Trophoblast cell (in vitro differentiated cells and primary cell): ENCODE measurements at places on chromosomes 5 and 9.
A peak's percentile ranks its signal among the peaks of the same experiment; 100 is the strongest.

DNA sequence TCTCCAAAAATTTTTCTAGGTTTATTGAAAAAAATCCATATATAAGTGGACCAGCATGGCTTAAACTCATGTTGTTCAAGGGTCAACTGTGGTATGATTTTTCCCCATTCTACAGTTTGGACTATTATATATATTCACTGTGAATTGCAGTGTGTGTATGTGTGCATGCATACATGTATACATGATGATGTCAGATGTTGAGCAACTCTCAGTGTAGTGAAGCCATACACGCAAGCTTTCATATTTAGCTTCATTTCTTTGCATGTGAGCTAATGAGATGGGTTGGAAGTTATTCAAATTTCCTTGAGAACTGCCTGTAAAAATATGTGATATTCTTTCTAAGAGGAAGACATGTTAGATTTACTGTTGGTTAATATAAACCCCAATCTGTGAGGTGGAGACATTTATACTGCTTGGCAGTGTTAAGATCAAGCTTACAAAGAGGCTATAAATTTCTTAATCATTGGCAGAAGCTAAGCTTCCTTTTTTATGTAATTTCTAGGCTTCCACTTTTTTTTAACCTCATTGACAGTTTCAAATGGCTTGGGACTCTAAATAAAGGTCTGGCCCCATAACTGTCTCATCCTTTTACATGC, 134.8 kb downstream of the GABRG2 start:
- no peak for DNase-seq
- H3K36me3 ChIP-seq = no peaks in the 10 kb centered on the region
- no peaks in the 10 kb centered on the region for H3K27me3 ChIP-seq
- no peak overlapping the region for H3K27ac ChIP-seq
- no peaks in the 10 kb centered on the region for H3K4me1 ChIP-seq

DNA sequence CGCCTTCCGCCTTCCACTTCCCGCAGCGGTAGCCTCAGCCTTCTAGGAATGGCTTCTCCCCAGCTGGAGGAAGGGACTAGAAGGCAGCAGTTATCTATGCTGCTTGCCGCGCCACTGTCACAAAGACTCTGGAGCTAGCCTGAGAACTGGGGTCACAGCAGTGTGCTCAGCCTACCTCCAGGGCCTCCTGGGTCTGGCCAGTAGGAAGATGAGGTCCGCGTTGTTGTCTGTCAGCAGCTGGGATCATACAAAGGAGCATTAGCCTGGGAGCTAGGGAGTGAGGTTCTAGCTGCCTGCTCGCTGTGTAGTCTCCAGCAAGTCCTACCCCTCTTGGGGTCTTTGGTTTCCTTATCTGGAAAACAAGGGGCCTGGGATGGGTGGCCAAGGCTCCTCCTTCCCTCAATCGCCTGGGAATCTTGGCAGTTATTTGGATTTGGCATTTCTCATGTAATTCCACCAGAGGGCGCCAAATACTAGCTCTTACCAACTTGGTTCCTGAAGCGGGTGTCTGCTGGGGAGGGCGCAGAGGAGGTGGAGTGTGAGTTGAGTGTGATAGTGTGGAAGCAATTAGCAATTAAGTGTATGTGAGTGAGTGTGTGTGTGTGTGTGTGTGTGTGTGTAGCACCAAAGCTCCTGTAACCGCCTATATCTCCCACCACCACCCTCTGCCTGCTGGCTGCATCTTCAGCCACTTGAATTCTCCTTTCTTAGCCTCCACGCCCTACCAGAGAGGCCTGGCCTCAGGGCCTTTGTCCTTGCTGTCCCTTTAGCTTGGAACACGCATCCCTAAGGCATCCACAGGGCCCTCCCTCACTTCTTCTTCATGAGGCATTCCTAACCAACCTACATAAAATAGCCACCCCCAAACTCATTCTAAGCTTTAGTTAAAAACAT, 97.1 kb downstream of the ENTREP1 start:
- no peaks in the 10 kb centered on the region for H3K4me1 ChIP-seq
- peak; percentile 45 for DNase-seq
- H3K27ac ChIP-seq = no peak overlapping the region
- no peaks in the 10 kb centered on the region for H3K27me3 ChIP-seq

DNA sequence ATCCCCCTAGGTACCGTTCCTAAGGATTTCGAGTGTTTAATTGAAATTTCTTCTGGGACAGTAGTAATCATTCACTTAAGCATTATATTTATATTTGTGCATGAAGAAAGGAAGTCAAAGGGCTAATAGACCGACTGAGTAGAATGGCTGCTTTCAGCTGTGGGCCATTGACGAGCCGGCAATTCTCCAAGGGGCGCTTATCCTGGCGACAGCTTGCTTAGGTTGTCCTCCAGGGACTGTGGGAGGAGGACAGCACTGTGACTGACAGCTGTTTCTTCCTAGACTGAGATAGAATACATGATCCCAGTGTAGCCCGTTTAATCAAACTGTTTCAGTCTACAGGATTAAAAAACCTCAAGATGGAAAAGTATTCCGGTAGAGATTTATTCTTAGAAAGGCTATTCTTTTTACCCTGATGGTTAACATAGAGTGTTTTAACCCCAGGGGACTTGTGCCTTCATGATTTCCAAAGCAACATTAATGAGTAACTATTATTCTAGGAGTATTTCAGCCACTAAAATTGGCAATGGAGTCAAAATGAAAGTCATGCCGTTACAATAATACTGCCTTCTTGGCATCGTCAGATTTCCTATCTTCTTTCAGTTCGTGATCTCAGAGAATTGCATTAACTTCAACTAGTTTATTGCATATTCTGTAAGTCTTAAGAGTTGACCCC, 943.1 kb upstream of the WWC1 start:
- H3K27ac ChIP-seq = no peak overlapping the region
- H3K4me3 ChIP-seq = no peak overlapping the region
- no peaks in the 10 kb centered on the region for H3K36me3 ChIP-seq

DNA sequence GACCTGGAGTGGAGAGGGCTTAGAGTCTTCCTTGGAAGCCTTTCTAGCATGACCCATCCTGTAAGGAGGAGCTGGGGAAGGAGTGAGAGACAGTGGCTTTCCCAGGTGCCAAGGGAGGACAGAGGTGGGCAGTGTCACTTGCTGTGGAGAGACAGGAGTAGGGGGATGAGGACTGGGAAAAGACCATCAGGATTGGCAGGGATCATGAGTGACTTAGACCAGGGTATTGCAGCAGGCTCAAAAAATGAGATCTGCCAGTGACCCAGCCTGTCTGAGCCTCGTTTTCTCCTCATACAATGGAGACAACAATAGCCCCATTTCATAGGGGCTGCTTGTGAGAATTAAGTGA, 2.4 kb downstream of the TMOD1 start:
- no peaks in the 10 kb centered on the region for H3K4me1 ChIP-seq
- no peak overlapping the region for H3K4me3 ChIP-seq
- no peaks in the 10 kb centered on the region for H3K36me3 ChIP-seq

GRCh38 chr5:137470111-137470920, 28.8 kb downstream of the SPOCK1 start:
- H3K27ac ChIP-seq = no peak overlapping the region
- H3K27me3 ChIP-seq = no peaks in the 10 kb centered on the region
- DNase-seq = peak; percentile 37
- no peaks in the 10 kb centered on the region for H3K4me1 ChIP-seq

DNA sequence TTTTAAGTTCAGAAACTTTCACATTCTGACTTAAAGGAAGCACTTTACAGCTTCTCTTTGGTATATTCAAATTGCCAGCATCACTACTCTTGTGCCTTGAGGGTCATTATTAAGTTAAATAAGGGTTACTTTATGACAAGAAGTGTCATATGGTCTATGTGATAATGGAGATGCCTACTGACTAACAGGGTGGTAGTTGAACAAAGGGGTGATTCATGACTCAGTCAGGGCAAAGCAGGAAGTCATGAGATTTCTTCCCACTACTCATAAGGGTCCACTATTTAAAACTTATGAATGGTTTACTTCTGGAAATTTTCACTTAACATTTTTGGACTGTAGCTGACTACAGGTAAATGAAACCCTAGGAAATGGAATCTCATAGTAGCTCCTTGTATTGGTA, 938.3 kb upstream of the PTPRD start:
- H3K27me3 ChIP-seq = no peaks in the 10 kb centered on the region
- DNase-seq = no peak
- H3K27ac ChIP-seq = no peak overlapping the region
- no peaks in the 10 kb centered on the region for H3K36me3 ChIP-seq
- H3K4me1 ChIP-seq = no peaks in the 10 kb centered on the region

- H3K27me3 ChIP-seq = no peaks in the 10 kb centered on the region
- H3K27ac ChIP-seq = no peak overlapping the region
- DNase-seq = no peak
- no peaks in the 10 kb centered on the region for H3K36me3 ChIP-seq
Observed at GRCh38 chr9:118209343-118209742, 505.1 kb downstream of the TLR4 start.

DNA sequence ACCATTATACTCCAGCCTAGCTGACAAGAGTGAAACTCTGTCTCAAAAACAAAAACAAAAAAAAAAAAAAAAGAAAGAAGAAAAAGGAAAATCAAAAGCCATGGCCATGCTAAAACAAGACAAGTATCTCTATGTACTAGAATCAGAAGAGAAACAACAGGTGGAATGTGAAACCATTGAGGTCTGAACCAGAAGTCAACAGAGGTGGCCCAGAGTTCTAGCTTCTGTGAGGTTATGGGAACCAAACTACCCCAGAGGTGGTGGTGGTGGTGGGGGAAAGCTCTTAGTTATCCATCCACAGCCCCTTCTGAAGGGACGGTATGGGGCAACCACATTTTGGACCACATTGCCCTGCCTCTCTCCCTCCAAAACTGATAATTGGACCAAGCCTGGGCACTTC, 59.5 kb upstream of the ZNF366 start:
- H3K36me3 ChIP-seq = no peaks in the 10 kb centered on the region
- no peak overlapping the region for H3K27ac ChIP-seq
- H3K27me3 ChIP-seq = no peaks in the 10 kb centered on the region
- no peak overlapping the region for H3K4me3 ChIP-seq

- no peak for DNase-seq
- no peaks in the 10 kb centered on the region for H3K4me1 ChIP-seq
- no peaks in the 10 kb centered on the region for H3K36me3 ChIP-seq
- H3K4me3 ChIP-seq = no peak overlapping the region
- no peaks in the 10 kb centered on the region for H3K27me3 ChIP-seq
Observed at GRCh38 chr5:106755789-106756188, 914.9 kb downstream of the EFNA5 start.

DNA sequence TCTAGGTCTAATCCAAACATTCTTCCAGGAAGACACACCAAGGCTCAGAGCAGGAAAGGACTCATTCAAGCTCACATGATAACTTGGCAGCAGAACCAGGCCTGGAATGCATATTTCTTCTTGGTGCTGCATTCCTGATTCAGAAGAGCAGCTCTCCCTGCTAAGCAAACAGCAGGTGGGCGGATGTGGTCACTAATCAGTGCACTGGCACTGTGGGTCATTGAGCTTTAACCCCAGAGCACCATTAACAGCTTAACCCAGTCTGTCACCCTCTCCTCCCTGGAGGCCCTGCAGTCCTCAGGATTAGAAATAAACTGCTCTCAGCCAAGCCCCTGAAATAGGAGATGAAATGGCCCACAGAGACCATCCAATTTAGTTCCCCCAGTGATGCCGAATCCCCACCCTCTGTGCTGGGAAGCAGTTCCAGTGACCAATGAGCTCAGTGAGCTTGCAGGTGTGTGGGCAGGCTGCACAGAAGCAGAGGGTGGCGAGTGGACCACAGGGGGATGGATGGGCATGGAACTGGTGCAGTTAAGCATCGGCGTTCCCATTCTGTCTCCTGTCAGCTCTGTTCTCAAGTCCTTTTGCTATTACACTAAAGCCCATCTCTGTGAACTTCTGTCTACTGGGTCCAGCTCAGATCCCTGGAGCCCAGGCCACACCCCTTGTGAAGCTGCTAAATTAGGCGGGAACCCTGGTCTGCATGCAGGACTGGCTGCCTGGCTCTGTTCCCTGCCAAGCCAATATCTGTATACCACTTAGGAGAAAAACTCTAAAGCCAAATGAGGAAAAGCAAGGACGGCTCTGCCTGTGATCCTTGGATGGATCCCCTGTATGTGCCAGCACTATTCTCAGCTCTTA, 16.6 kb upstream of the MEGF9 start:
- peaks cover 9% of the 10 kb centered on the region for H3K4me1 ChIP-seq
- no peaks in the 10 kb centered on the region for H3K36me3 ChIP-seq
- no peak overlapping the region for H3K4me3 ChIP-seq
- DNase-seq = no peak
- no peaks in the 10 kb centered on the region for H3K27me3 ChIP-seq

DNA sequence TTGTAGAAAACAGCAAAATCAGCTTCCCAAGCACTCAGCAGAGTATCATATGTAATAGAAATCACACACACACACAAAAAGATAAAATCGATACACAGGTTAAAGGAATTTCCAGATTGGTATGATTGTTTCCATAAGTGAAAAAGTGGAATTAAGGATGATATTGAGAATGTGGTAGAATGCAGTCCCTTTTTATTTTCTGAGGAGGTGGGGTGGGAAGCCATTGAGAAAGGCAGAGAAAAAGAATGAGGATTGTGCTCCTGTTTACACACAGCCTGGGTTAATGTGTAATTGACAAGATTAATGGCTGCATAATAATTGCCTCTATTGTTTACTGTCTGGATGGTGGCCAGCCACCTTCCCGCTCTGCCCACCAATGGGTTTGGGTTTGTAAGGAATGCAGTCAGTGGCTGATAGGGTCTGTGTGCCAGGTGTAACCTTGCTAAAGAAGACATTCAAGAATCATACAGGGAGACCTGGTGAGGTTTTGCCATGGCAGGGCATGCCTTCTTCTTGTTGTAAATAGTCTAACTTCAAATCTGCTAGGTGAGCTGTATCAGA, 177.2 kb upstream of the MAP3K1 start:
- H3K4me1 ChIP-seq = peaks cover 13% of the 10 kb centered on the region
- H3K36me3 ChIP-seq = no peaks in the 10 kb centered on the region
- H3K4me3 ChIP-seq = no peak overlapping the region
- no peak overlapping the region for H3K27ac ChIP-seq
- DNase-seq = no peak

DNA sequence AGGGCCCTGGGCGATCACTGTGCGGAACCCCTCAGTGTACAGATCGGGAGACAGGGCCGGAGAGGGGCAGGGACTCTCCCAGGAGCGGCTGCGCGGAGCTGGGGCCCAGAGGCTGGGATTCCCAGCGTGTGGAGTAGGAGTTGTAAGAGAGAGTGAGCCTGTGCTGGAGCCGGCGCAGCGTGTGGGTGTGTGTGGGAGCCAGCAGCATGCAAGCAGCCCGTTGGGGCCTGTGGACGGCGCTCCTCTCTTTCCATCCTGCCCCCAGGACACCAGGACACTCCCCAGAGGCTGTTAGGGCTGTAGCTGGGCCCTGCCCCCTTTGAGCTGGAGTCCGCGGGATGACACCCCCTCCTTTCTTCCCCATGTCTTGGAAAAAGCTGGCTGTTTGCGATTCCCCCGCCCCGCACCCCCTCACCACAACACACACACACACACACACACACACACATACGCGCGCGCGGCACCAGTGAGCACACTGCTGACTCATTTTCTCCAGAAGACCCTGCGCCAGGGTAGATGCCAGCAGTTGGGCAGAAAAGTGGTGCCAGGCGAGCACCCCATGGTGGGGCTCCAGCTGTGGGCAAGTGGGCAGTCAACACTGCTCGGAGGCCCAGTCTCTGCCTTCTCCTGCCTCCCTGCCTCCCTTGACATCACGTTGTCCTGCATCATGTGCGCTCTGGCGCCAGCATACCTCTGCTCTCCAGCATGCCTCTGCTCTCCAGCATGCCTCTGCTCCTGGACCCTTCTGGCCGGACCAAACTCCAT, 1.5 kb downstream of the COL27A1 start:
- H3K27me3 ChIP-seq = peaks cover 17% of the 10 kb centered on the region
- peaks cover 30% of the 10 kb centered on the region for H3K4me1 ChIP-seq
- DNase-seq = peak; percentile 33
- H3K4me3 ChIP-seq = peak overlapping the region; percentile 77

GRCh38 chr5:88094906-88095496, 173.6 kb downstream of the TMEM161B start:
- H3K4me3 ChIP-seq = no peak overlapping the region
- no peaks in the 10 kb centered on the region for H3K4me1 ChIP-seq
- H3K27me3 ChIP-seq = no peaks in the 10 kb centered on the region
- no peaks in the 10 kb centered on the region for H3K36me3 ChIP-seq
- DNase-seq = no peak
